ENCODE measurements at places on chromosomes 1 and 21.

GRCh38 chr21:35436899-35437298 is 387.8 kb upstream of the RUNX1 start:
- DNase-seq: no peak

- DNase-seq: no peak
These were observed 53.6 kb downstream of the TESK2 start for GRCh38 chr1:45437323-45437722.

- DNase-seq: no peak
These were observed 43.8 kb downstream of the SLC44A3 start for GRCh38 chr1:94863919-94864318.

GRCh38 chr1:219999821-220000220 is 46.5 kb downstream of the EPRS1 start:
- DNase-seq: no peak

DNA sequence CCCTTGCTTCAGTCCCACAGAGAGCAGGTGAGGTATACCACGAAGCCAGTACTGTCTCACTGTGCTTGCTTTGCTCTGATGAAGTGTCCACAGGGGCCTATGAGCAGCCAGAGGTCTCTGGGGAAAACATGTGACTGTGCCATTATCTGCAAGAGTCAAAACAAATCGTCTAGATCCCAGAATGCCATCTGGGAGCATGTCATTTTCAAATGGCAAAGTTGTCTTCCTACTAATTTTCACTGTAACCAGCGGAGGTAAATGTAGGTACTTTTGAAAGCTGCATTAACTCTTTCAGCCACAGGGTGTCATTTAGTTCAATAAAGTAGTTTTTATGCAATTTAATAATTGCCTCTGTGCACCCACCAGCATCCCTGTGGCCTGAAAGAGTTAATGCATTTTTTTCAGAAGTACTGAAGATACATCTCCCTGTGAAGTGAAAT is 173.6 kb upstream of the SGIP1 start:
- DNase-seq: no peak

DNA sequence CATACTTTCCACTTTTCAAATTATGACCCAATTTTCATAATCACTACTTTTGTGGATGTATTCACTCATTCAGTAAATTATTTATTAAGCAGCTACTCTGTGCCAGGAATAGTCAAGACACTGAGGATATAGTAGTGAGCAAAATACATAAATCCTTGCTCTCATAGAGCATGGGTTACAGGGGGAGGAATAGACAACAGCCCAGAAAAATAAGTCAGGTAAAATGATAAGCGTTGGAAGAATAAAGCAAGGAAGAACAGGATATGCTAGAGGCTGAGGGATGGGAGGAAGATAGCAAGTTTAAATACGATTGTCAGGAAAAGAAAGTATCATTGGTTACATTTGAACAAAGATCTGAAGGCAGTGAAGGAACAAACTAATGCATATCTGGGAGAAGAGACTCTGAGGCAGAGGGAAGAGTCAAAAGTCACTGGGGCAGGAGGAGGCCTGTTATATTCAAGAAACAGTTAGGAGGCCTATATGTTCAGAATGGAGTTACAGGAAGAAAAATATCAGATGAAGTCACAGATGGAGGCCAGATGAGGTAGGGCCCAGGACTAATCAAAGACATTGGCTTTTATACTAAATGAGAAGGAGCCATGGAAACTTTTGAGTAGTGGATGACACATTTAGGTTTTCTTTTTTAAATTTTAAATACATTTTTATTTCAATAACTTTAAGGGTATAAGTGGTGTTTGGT is 42.9 kb downstream of the SEC22B start:
- no peak for DNase-seq

GRCh38 chr1:27506703-27507102 is 16.7 kb upstream of the WASF2 start:
- DNase-seq: no peak

DNA sequence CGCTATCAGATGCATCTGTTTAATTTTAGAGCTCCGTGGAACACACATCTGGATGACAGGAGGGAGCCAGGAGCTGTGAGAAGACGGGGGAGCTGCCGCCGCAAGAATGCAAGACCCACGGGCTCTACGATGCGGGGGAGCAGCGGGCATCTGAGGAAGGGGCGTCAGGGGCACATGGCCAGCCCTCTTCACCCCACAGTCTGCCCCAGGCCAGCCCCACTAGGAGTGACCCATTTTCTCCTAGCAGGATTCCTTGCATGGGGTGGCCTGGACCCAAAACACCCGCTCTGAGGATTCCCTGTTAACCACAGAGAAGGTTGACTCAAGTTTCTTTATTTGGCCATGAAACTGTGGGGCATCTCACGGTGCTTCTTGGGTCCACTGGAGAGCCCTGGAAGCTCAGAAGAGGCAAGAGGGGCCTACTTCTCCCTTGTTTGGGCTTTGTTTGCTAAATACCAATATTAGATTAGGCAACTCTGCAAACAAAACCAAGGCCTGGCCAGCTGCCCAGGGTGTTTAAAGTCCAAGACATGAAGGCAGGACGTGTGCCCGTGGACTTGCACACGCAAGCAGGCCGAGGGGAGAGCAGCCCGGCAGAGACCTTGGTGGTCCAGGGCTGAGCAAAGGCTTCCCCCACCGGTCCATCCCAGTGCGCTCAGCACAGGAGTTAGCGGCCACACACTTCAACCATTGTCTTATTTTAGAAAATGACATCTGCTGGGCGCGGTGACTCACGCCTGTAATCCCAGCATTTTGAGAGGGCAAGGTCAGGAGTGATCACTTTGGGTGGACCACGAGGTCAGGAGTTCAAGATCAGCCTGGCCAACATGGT is 89.8 kb downstream of the DHRS3 start:
- DNase-seq: no peak

GRCh38 chr1:55957276-55957675 is 622.1 kb downstream of the PLPP3 start:
- no peak for DNase-seq

GRCh38 chr1:193631306-193631705 is 444.9 kb upstream of the B3GALT2 start:
- DNase-seq: no peak

- no peak for DNase-seq
These were observed 32.7 kb upstream of the GRHL3 start for GRCh38 chr1:24286246-24287010.

- peak; percentile 58 for DNase-seq
These were observed 107.0 kb downstream of the RHOU start for GRCh38 chr1:228842094-228842775.

All from caudate nucleus (tissue), 63 donors.